ENCODE measurements at places on chromosomes 7 and 10.

DNA sequence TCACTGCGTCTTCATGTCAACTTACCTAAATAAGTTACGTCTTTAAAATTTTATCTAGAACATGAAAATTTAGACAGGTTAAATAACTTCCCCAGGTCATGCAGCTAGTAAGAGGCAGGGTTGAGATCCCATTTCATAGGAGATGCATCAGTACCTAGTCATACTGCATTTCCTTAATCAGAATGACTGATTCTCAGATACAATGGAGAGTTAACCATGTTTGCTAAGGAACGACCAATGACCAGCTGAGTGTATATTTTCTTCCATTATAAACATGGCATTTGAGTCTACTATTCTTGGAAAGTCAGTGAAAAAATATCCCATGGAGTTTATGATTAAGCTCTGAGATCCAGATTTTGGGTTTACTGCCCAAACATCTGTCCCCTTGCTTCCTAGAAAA lies 39.6 kb downstream of the ENTPD1 start:
- DNase-seq = no peak

GRCh38 chr10:90968328-90969081 lies 47.6 kb upstream of the ANKRD1 start:
- DNase-seq = no peak

DNA sequence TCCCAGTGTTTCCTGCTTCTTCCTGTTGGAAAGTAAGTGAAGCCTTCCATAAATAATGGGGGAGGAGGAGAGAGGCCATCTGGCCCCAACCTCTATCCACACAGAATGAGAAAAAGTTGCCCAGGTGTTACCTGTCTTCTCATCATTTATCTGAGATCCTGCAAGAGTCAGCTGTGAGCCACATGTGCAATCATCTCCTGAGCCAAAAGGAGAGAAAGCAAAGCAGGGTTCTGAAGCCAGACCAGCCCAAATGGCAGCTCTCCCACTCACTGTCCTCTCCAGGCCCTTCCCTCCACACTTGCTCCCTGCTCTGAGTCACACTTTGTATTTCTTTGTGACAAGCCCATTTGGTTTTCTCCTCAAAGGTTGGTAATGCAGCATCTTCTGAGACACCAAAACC lies 65.9 kb downstream of the FAM204A start:
- DNase-seq = no peak

GRCh38 chr10:72702868-72703581 lies 11.1 kb downstream of the MCU start:
- DNase-seq = no peak

- DNase-seq = no peak
Observed at GRCh38 chr7:64102656-64103400, 57.6 kb downstream of the ZNF727 start.

DNA sequence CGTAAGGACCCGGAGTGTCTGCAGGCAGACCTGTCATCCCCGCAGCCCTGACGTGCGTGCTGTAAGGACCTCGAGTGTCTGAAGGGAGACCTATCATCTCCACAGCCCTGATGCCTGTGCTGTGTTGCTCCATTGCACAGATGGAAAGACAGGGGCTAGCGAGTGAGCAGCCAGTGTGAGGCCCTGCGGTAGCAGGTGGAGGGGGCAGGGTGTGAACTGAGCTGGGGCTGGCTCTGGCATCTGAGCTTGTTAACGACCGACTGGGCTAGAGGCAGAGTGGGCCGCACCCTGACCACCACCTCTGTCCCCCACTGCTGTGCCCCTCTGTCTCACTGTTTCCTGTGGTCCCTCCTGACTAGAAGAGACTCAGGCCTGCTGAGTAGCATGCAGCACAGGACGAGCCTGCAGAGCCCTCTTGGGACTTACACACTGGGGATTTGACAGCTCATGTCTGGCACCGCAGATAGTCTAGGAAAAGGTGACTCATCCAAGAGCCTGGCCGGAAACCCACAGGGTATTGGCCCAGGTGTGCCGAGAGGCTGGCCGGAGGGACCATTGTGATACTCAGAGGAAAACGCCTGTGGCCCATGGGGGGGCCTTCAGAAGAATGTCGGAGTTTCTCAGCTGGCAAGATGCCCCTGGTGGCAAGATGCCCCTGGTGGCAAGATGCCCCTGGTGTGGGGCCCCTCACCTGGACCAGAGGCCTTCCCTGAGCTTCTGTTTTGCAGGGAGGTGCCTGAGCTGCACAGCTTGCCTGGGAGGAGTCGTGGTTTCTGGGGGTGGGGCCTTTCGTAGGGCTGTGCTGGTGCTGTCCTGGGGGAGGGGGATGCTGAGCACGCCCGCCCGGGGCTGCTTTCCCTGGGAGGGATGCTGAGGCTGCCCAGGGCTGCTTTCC lies 34.3 kb downstream of the INPP5A start:
- DNase-seq = no peak
